Lower lobe of right lung (tissue), 2 donors: ENCODE measurements at places on chromosomes 7 and 10. TPM values are rescaled to one million over a fixed set of nuclear protein-coding genes. Genes with fewer than 3 reads are reported as not detected.

- DNase-seq, result no peak
Observed at GRCh38 chr7:51268859-51269258, 47.8 kb downstream of the COBL start.

DNA sequence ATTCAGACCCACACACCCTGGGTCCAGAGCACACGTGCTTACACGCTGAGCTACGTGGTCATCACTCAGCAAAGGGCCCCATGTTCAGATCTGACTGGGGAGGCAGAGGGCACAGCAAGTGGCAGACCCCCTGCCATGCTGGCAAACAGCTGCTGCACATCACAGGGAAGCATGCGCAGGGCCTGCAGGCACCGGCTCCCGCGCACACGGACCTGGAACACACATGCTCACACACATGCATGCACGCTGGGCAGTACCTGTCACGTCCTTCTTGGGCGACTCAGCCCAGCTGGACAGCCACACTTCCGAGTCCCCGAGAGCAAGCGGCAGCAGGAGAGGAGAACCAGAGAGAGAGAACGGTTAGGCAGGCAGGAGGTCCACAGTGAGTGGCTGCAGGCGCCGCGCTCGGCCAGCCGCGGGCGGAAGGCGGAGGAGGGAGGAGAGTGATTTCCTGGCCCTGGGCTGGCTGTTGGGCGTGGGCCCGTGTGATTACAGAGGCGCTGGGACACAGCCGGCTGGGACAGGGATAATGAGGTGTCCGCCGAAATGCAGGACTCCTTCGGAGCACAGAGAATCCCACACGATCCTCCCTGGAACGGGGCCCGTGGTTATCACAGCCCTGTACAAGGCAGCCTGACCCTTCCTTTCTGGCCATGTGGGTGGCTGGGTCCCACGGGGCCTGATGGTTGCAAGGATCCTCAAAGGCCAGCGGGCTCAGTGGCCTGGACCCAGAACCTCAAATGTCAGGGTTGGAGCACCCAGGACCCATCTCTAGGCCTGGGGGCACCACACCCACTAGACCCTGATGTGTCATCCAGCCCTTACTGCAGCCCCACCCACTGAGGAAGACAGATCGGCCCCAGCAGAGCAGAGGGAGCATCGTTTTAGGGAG lies 175.1 kb downstream of the NEURL1 start:
- peak; percentile 74 for DNase-seq

- DNase-seq, result no peak
Observed at GRCh38 chr10:78348411-78349164, 314.9 kb downstream of the RPS24 start.

GRCh38 chr7:129610709-129611245 lies 743 bp upstream of the NRF1 start:
- no peak for DNase-seq

DNA sequence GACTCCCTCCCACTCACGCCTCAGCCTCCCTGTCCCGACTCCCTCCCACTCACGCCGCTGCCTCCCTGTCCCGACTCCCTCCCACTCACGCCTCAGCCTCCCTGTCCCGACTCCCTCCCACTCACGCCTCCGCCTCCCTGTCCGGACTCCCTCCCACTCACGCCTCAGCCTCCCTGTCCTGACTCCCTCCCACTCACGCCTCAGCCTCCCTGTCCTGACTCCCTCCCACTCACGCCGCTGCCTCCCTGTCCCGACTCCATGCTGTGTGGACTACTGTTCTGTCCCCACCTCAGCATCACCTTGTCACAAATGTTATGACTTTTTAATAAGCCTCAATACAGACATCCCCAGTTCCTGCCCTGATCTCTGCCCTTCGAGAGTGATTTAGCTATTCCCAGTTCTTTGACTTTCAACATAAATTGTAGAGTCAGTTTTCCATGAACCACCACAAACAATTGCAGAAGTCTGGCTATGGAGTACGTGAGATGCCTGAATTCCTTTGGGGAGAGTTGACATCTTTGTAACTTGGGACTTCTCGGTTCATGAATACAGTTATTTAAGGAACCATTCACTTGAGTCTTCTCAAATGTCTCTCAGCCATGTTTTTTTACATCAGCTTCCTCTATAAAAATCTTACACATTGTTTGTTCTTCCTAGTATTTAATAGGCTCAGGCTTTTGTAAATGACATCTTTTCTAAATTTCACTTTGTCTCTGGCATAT lies 71.9 kb downstream of the FOXL3 start:
- peak; percentile 8 for DNase-seq

GRCh38 chr7:51307651-51308210 lies 8.9 kb downstream of the COBL start:
- no peak for DNase-seq

DNA sequence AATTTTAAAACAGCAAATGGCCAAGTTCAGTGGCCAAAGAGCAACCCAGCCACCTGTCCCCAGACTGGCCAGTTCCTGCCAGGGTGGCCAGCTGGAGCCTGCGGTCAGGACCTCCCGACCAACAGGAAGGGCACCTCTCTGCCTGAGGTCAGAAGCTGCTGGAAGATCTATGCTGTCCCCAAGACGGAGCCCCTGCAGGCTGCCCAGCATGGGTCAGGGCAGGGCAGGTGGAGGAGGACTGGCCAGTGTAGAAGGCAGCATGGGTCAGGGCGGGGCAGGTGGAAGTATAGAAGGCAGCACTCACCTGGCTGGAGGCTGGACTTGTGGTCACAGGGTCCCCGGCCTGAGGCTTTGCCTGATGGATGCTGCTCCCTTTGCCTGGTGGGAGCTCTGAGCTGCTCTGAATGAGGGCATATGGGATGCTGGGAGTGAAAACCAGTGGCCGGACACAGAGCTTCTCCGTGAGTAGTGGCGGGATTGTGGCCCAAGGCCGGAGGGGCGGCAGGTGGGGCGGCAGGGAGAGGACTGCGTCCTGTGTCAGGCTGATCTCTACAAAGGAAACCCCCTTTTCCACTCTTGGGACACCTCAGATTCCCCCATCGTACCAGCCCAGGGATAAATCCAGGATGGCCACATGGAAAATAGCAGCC lies 229.2 kb downstream of the TCERG1L start:
- DNase-seq, result no peak

DNA sequence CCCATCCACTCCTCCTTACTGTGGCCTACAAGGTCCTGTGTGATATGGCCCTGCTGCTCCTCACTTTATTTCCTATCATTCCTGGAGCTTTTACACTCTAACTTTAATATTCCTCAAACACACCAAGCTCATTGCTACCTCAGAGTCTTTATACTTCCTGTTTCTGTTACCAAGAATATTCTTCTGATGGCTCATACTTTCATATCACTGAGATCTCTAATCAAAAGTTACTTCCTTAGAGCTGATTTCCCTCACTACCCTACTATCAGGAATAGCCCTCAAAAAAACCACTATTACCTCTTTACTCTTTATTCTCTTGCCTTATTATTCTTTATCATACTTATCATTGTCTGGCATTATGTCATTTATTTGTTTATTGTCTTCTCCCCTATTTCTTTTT lies 5.8 kb upstream of the PPP3CB start:
- DNase-seq, result no peak

The SYNPO2L gene
- 0.32 TPM for total RNA-seq

DNA sequence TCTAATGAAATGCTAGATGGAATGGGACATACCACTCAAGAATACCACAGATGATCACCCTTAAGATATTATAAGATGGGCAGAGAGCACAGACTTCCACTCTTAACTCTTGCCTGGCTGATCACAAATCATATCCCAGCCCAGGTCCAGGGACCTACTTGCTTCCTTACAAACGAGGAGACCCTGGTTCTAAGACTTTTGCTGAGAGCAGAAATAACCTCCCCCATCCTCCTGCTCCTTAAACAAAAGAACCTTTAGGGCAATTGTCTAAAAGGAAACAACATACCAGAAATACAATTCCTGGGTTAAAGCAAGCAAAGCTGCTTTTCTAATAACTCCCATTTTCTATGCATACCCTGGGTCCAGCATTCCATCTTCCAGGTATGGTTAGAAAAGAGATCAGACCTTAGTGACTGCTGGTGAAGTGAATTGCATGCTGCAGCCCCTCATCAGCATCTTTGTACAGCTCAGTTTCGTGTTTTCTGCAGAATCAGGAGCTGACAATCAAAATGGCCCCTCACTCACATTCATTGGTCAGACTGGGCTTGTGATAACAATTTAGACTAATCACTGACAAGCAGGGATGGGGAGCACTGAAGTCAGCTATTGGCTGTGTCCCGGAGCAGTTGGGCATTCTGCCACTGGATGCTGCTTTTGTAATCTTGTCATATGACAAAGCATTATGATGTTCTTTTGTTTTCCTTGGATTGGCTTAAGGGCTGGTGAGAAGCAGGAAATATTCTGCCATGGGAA lies 14.6 kb downstream of the IFIT3 start:
- DNase-seq, result no peak

- no peak for DNase-seq
Observed at GRCh38 chr10:55822096-55822495, 539.0 kb downstream of the ZWINT start.

DNA sequence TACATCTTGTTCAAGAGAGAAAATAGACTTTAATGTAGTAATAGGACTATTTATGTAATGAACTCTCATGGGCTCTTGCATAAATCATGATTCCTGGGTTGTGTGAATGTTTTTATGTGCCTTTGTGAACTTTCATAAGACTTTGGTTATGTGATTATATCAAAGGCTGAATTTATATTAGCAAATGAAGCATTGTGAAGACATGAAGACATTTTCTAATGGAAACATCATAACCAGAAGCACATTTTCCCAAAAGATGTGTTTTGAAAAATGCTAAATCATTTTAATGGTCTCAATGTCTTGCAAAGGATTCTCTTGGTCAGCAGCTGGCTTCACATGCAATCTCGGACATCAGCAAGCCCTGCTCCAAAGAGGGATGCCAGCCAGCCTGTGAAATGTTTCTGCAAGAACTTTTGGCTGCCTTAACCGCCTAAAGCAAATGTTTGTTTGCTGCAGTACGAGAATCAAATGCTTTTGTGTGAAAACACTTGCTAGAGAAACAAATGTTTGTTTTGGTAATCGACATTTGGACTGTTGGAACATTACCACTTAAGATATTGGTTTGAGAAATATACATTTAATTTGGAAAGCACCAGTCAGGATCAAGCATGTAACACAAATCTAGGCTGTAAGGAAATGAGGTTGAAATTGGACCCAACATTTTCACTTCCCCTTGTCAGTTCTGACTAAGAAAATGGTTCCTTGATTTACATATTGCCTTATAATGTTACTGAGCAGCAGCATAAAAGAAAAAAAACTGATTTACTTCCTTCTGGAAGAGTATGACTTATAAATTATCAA lies 102.1 kb downstream of the RTKN2 start:
- DNase-seq, result no peak

GRCh38 chr10:107163881-107164861 lies at the start of gene SORCS1:
SORCS1 (minus strand) TSS chr10:107164706.
- no peak for DNase-seq

GRCh38 chr10:25766687-25767221 lies 167.3 kb upstream of the MYO3A start:
- no peak for DNase-seq

DNA sequence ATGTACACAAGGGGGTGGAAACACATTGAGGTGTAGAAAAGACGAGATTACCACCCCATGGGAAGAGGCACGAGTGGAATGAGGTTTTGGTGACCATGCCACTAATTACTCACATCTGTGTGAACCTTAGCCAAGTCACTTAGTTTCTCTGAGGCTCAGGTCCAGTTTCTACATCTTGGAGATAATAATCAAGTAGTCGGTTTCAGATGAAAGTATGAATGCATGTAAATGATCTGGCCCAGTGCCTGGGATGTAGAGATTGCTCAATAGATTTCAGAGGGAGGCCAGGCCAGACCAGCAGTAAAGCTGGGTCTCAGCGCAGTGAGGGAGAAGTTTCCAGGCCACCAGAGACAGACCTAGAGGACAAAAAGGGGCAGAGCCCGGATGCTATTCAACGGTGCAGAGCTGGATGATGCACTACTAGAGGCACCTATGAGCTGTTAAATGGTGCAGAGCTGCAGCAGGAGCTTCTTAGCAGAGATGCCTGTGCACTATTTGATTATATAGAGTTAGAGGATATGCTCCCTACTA lies 725.1 kb downstream of the GRID1 start:
- no peak for DNase-seq

GRCh38 chr7:71221049-71221448 lies 89.1 kb downstream of the GALNT17 start:
- no peak for DNase-seq

GRCh38 chr7:149733924-149734790 lies 39.2 kb downstream of the ZNF467 start:
- peak; percentile 40 for DNase-seq

The CCM2 gene
- 45.7 TPM for total RNA-seq

DNA sequence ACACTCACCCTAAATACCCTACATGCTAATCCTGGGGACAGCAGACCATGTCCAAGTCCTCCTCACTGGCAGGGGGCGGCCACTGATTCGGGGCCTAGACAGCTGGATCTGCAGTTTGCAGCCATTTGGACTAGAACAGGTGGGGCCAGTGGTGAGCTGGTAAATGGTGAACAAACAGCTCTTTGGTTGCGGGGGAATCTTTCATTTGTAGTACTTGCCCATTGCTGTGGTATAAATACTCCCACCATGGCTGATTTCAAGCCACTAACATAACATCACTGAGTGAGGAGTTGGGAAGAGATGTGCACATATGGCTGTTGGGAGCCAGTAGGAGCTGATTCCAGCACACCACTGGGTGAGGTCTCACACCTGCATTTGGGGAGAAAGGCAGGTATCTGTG lies 13.5 kb downstream of the ZNF503 start:
- no peak for DNase-seq

GRCh38 chr10:66862687-66863258 lies 63.1 kb upstream of the LRRTM3 start:
- no peak for DNase-seq

DNA sequence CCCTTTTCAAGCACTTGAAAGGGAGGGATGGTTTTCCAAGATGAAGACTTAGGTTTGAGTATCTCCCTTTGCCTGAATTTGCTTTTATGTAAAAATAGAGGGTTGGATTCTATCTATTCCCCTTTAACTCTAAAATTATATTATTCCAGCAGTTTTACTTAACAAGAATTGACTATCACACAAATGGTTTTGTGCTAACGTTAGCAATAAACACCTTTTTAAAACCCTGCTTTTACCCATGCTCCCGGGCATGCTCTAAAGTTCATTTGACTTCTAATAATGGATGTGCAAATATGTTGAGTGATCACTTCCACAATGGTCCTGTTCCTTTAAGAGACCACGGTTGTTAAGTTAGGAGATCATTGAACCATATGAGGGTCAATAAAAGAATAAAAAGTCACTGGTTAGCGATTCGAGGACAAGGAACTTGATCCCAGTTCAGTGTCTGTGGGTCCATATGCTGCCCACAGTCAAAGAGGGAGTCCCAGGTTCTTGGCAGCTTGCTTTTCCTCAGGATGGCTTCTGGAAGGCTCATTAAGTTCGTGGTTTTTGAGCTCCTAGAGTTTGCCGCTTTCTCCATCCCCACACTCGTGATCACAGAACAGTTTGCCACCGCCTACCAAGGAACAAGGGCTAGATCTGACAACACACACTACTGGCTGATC lies at the start of gene TMEM236:
Gene TMEM236 (plus strand): TSS at position 421 of the 665 bp plus-strand sequence. CDS start 95 bp downstream, at position 516.
- no peak for DNase-seq
